ENCODE measurements at places on chromosomes 12 and 14.

DNA sequence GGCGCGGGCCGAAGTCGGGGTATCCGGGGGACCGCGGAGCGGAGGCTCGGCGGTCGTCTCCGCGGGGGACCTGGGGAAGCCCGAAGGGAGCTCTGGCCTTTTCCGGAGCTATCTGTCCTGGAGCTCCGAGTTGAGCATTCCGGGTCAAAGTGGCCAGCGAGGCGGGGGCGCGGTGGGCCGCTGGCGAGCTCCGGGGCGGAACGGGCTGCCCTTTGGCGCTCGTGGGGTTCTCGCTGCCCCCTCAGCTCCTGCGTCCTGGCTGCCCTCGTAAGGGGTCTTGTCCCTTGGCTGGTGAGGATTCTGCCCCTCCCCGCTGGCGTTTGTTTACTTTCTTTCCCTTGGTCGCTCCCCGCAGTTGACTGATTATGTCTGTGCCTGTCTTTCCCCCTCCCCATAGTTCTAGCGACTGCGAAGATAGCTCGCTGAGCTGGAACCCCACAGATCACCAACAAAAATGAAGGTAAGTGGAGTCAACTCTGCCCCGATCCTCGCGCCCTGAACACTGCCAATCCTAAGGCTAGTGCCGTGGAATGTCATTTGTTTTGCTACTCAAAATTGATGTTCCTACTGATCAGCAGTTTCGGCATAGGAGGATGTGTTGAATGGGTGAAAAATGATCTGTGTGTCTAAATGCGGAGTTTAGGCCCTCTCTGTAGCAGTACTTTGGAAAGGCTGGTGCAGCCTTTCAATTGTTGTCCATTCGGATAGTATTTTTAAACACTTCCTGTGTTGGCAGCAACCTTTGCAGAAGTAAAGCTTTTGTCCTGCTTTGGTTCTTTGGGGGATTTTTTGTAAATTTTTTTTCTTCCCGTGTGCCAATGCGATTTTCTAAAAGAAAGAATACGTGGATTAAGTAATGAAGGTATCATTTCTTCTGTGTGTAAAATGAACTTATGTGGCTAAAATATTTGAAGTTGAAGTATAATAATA is 1.3 kb downstream of the ARID4A start:
- no peak for DNase-seq

DNA sequence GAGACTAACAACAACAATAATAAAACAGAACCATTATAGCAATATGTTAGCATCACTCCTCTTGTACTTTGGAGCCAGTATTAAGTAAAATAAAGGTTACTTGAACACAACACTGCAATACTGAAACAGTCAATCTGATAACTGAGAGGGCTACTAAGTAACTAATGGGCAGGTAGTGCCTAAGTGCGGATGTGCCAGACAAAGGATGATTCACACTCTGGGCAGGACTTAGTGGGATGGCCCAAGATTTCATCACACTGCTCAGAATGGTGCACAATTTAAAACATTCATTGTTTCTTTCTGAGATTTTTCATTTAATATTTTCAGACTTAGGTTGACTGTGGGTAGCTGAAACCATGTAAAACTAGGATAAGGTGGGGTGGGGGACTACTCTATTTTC is 131.9 kb upstream of the CAND1 start:
- DNase-seq, result no peak

GRCh38 chr12:26767116-26767515 is 65.9 kb downstream of the ITPR2 start:
- DNase-seq, result no peak

GRCh38 chr12:4089121-4089606 is 184.4 kb upstream of the CCND2 start:
- no peak for DNase-seq

DNA sequence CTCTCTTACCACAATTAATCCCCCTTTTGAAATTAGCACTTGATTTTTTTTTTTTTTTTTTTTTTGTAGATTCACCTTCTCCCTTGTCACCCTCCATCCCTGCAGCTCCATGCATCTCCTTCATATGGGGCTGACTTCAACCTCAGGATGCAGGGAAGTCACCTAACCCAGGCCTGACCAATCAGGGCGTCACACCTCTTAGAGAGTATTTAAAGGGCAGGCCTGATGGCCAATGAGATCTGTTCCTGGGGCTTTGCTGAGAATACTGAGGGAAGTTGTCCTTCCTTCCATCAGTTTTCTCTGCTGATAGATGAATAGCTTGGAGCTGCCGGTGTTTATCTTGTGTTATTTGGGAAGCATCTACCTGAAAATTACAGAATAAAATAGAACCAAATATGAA is 1104.7 kb upstream of the TMEM132C start:
- DNase-seq, result no peak

- DNase-seq, result no peak
These were observed 23.9 kb downstream of the FAM181A start for GRCh38 chr14:93950948-93951634.

All from T-helper 17 cell (primary cell).